ENCODE measurements at places on chromosomes 6 and 20. TPM values are rescaled to one million over a fixed set of nuclear protein-coding genes. Genes with fewer than 3 reads are reported as not detected.

Gene BMP5
- 4.8 TPM for total RNA-seq

Gene ANKEF1
- total RNA-seq: 6.3 TPM

Gene MTCH1
- 142 TPM for total RNA-seq

Gene XKR7
- total RNA-seq: 0.11 TPM

Gene PSMB8
- total RNA-seq: 168 TPM

Gene PRPH2
- 0.67 TPM for total RNA-seq

Gene EYA4
- 0.06 TPM for total RNA-seq

Gene NTSR1
- total RNA-seq: not detected

Gene UTRN
- total RNA-seq: 89.5 TPM

- DNase-seq: no peak
Observed at GRCh38 chr6:41656002-41656691, 17.9 kb downstream of the MDFI start.

- no peak for DNase-seq
Observed at GRCh38 chr20:45037050-45037449, 63.9 kb downstream of the KCNS1 start.

DNA sequence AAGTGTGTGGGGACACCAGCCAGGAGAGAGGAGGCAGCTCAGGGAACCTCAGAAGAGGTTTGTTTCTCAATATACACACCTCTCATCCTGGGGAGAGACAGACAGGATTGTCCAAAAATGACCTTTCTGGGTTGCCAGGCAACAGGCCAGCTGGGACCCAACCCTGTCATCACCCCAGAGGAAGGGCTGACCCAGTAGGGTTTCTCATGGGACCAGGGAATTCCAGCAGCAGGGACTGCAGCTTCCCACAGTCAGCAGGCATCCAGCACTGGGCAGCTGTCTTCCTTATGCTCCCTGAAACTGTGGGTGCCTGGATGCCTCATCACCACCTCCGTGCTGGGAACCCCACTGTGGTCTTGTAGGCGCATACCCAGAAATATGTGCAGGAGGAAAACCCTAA, 1.3 kb downstream of the C20orf202 start:
- no peak for DNase-seq

GRCh38 chr20:20782231-20782630, 69.8 kb upstream of the RALGAPA2 start:
- DNase-seq: no peak

- DNase-seq: no peak
Observed at GRCh38 chr6:7419065-7419464, 29.5 kb downstream of the RIOK1 start.

- no peak for DNase-seq
Observed at GRCh38 chr20:2795451-2795850, 5.0 kb downstream of the CPXM1 start.

- no peak for DNase-seq
Observed at GRCh38 chr20:57405236-57406016, 14.2 kb downstream of the RBM38 start.

GRCh38 chr6:154428897-154429296, 72.3 kb upstream of the IPCEF1 start:
- DNase-seq: no peak

DNA sequence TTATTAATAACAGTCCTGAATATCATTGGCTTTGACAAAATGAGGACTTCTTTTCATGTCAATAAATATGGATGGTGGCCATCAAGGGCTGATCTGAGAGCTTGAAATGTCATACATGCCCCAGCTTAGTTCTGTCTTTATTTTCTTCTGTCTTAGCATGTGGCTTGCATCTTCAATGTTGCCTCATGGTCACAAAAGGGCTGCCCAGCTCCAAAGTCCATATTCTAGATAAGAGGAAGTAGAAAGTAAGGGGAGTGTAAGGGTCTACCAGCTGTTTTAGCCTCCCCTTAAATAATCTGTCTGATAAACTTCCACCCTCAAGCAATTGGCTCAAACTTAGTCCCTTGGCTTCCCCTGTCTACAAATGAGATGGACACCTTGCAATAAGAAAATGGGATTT, 14.2 kb downstream of the BTN2A1 start:
- DNase-seq: no peak

DNA sequence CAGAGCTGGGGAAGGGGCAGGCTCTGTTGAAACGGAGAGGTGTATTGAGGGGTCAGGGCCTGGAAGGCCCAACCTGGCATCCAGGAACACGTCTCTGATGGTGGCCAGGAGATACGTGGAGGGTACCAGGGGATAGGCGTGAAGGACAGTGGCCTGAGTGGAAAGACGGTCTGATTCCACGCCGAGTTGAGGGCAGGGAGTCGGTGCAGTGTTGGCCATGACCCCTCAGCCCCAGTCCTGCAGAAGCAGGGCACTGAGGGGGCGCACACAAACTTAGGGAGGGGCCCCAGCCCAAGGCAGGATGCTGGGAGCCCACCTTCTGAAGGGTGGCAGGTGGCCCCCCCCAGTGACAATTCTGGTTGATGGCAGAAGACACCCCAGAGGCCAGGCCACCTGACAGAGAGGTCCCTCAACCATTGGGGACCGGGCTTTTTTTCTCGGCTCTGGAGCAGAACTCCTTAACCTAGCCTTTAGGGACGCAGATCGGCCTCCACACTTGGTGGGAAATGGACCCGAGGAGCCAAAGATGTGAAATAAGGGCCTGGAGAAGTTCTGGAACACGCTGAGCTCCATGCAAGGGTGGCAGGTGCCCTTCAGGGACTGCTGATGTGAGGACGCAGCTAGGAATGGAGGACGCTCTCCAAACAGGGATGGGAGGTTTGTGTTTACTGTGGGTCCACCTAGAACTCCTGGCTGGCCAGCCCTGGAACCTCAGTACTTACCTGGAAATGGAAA, 91.0 kb downstream of the TMEM242 start:
- no peak for DNase-seq

GRCh38 chr6:41645007-41645618, 6.8 kb downstream of the MDFI start:
- no peak for DNase-seq

- DNase-seq: no peak
Observed at GRCh38 chr20:16432466-16433292, 140.6 kb downstream of the KIF16B start.

- DNase-seq: no peak
Observed at GRCh38 chr6:100230953-100231316, 233.8 kb downstream of the SIM1 start.

- no peak for DNase-seq
Observed at GRCh38 chr6:14317387-14317970, 199.9 kb downstream of the CD83 start.

GRCh38 chr6:44261581-44261980, 3.8 kb downstream of the NFKBIE start:
- no peak for DNase-seq

GRCh38 chr20:8221887-8222419, 89.9 kb downstream of the PLCB1 start:
- DNase-seq: no peak

DNA sequence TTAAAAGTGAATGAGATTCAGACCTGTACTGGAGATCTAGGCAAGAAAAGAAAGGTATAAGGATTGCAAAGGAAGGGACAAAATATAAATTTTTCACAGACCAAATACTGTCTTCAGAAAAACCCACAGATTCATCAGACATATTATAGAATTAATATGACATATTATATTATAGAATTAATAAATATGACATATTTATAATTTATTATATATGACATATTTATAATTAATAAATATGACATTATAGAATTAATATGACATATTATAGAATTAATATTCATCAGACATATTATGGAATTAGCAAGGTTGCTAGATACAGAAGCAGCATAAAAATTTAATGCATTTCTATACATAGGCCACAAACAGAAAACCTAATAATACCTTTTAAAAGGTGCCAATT, 44.7 kb upstream of the GNRH2 start:
- DNase-seq: no peak

GRCh38 chr6:139115989-139116758, 18.7 kb upstream of the HECA start:
- DNase-seq: no peak

GRCh38 chr6:40986364-40986763, 52.7 kb downstream of the UNC5CL start:
- DNase-seq: no peak
